Posterior vena cava (tissue), 2 donors: ENCODE measurements at places on chromosomes 3 and 15. TPM values are rescaled to one million over a fixed set of nuclear protein-coding genes. Genes with fewer than 3 reads are reported as not detected.

The RASGRF1 gene
- total RNA-seq: 0.10 TPM

The TUBGCP4 gene
- 12.4 TPM for total RNA-seq

The COL6A5 gene
- not detected for total RNA-seq

The CTXN2 gene
- total RNA-seq: not detected

The LMAN1L gene
- total RNA-seq: not detected

GRCh38 chr15:90230071-90230494, 3.7 kb downstream of the CIB1 start:
- DNase-seq: no peak
